ENCODE measurements at places on chromosomes 7 and 10.

- DNase-seq = no peak
Measured at GRCh38 chr7:50953820-50954219, 171.1 kb upstream of the GRB10 start.

DNA sequence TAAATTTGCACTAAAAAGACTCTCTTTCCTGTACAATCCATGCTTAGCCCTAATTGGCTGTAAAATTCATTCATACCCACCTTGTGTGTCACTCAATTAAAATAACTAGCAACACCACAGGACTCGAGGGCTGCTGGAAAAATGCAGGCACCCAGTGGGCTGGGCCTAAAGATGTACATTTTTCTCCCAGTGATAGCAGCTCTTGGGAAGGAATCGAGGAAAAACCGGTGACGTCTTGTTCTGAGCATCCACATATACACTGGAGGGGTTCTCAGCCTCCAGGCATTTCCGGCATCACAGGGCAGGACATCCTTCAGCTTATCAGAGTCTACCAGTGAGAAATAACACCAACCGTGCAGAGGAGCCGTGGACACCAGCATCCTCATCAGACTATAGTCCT lies 85.8 kb upstream of the PITRM1 start:
- no peak for DNase-seq

DNA sequence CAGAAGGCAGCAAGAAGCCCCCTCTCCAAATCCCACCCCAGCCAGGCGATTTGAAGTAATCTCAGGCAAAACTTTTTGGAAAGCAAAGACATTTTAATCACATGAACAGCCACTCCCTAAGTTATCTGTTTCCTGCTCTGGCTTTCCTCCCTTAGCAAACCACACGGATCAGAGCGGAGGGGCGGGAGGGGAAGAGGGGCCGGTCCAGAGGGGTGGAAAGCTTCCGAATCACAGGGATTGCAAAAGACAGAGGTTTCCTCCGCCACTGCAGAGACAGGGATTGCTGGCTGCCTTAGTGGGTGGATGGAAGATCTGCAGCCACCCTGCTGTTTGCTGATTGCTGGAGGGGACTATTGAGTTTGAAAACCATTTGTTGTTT lies 41.2 kb downstream of the ZCCHC24 start:
- no peak for DNase-seq

- DNase-seq = no peak
Measured at GRCh38 chr7:89312551-89312950, 517.0 kb upstream of the TEX47 start.

GRCh38 chr10:132841615-132841975 lies 55.6 kb upstream of the NKX6-2 start:
- no peak for DNase-seq

GRCh38 chr10:69096045-69096444 lies 8.1 kb downstream of the SRGN start:
- no peak for DNase-seq

DNA sequence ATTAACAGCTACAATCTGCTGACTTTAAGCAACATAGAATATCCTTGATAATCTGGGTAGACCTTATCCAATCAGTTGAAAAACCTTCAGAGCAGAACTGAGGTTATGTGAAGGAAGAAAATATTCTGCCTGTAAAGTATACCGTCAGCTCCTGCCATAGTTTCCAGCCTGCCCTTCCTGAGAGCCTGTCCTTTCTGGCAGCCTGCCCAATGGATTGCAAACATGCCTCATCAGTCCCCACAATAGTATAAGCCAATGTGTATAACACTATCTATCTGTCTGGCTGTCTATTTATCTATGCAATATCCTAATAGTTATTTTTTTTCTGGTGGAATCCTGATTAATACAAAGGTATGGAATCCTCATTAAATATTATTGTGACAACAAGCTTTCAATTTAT lies 489.2 kb upstream of the KCND2 start:
- no peak for DNase-seq

- DNase-seq = no peak
Measured at GRCh38 chr7:15816835-15817426, 130.4 kb upstream of the MEOX2 start.

- DNase-seq = no peak
Measured at GRCh38 chr7:37656913-37657530, 26.5 kb upstream of the GPR141 start.
